ENCODE measurements at places on chromosomes 4 and X.

- no peak for DNase-seq
Observed at GRCh38 chr4:39433878-39434492, 24.7 kb downstream of the RPL9 start.

DNA sequence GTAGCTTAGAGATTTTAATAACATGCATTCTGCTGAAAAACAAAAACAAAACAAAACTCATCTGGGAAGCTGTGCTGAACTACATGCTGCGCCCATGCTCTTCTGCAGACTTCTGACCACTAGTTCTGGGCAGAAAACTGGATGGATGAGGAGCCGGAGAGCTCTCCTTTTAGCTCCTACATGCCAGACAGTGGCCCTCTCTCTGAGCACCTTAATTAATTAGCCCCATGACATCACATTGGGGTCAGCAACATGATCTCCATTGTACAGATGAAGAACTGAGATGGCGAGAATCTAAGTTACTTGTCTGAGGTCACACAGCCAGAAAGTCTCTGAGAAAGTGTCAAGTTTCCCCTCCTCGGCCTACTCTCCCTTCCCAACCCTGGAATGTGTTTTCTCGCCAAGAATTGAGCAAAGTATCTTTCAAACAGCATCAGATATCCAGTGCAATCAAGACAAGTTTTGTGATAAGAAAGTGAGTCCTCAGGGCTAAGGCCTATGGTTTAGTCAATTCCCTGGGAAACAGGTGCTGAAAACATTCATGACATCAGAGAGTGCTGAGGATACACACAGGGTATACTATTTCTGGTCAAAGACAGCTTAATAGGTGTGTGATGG, 21.6 kb downstream of the SCD5 start:
- no peak for DNase-seq

DNA sequence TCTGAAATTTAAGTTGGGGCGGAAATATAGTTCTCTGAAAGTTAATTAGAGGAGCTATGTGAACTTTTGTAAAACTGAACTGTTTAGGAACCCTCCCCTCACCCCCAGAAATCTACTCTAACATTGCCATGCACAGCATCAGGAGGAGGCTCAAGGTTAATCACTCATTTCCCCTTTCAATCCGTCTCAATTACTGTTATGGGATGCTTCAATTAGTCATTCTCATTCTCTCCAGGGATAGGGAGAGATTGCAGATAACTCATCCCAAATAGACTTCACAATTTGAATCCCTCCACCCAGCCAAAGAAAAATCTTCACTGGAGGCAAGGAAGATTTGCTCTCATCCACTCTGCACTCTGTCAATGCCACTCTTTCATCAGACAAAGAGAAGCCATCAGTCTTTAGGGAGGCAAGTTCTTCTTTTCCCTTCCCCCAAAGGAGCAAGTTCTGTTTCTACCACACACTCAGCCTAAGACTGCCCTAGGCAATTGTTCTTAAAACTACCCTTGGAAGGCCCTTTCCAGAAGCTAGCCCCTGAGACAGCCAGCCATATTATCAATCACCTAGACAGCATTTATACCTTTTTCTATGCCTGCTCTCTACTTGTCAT, 140.4 kb downstream of the SLC10A7 start:
- no peak for DNase-seq

- DNase-seq = no peak
Observed at GRCh38 chr4:4391866-4392265, 5.0 kb downstream of the NSG1 start.

GRCh38 chr4:155696226-155696625, 29.6 kb downstream of the GUCY1A1 start:
- peak; percentile 55 for DNase-seq

DNA sequence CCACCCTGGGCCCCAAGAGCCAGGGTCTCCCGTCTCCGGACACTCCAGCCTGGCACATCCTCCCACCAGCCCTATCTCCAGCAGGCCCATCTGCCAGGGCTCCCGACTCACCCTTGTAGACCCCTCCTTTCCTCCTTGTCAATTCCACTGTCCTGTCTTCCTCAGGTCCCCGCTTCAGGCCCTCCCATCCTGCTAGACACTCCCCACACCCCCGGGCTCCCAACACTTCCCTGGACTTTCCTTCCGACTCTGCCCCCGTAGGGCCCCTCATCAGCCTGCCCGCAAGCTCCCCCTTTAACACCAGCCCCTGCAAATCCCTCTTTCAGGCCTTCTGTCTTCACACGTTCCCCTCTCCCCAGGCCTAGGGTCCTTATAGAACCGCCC, 1.1 kb downstream of the PRAF2 start:
- DNase-seq = no peak

- DNase-seq = peak; percentile 54
Observed at GRCh38 chr4:7103031-7103606, 35.3 kb upstream of the GRPEL1 start.

DNA sequence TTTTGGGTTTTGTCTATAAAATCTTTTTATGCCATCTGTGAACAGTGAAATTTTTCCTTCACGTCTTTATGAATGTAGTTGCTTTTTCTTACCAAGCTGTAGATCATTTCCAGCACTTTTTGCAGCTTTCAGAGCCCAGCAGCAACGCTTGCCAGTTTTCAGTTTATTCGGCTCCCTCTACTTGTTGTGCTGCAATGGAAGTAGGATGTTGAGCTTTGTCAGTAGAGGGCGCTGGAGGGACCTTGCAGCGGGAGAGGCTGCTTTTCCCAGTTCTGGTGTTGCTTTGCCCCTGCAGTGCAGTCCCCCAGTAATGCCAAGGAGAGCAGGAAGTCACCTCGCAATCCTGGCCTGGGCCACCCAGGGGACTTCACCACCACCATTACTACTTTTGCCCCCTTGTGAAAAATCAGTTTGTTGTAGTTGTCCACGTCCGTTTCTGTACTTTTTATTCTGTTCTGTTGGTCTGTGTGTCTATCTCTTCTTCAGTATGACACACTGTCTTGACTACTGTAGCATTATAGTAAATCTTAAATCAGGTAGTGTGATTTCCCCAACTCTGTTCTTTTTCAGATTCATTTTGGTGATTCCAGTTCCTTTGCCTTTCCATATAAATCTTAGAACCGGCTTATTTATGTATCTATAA, 21.8 kb downstream of the CMC4 start:
- DNase-seq = peak; percentile 65

DNA sequence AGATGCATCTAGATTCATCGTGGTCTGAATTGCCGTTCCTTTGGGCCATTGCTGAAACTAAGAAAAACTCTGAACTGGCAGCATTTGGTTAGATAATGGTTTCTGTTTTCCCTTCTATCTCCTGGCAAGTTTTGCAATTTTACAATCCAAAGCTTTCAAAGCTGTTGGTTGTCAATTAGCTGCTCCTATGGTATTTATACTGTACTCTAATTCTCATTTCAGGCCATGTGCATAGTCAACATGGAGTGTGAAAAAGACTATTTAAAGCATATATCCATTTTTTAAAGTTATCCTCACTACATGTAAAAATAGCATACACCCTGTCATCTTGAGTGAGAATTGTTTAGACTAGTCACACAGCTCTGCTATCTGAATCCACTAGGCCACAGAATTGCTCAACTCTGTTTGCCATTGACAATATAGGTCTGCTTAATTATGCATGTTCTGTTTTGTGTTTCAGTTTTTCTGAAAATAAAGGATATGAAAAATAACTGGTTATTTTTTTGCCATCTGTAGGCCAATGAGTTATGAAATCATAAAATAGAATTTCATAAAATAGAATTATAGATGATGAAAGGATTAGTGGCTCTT, 27.7 kb upstream of the TEC start:
- no peak for DNase-seq

DNA sequence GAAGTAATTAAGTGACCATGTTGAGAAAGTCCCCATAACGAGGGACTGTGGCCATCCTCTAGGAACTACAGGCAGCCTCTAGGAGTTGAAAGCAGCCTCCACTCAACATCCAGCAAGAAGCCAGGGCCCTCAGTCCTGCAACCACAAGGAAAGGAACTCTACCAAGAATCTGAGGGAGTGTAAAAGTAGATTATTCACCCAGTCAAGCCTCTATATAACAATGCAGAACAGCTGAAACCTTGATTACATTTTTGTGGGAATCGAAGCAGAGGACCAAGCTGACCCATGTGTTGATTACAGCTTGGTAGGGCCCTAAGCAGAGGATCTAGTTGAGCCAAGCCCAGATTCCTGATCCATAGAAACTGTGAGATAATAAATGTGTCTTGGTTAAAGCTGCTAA, 17.1 kb downstream of the RPS6KA6 start:
- DNase-seq = no peak

DNA sequence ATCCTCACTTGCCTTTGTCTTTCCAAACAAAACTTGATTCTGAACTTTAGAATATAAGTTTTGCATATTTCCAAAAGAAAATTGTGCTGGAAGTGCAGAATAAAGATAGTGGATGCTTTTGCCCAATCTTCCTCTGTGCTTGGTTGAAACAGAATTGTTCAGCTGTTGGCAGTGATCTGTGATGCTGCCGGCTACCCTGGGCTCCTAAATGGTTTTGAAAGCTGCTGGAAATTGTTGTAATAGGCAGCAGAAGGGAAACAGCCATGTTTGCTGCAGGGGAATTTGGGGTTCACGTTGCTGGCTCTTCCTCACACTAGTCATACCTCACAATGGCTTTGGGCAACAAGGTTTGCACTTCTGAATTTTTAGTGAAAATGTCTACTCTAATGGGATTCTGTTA, 398.0 kb downstream of the RAPGEF2 start:
- no peak for DNase-seq

DNA sequence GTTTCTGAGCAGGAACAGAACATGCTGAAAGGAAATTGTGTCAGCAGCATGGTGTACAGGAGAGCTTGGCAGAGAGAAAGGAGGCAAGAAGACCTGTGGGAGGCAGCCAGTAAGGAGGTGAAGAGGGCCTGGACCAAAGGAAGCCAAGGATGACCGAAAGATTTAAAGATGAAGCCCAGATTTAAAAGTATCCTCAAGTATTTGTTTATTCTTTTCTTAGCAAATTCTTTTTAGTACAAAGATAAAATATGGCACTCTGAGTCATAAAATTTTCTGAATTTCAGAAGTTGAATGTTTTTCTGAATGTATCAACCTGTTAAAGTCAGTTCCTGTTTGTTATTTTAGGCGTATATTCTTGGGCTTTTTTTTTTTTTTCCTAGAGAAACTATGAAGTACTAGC, 3.5 kb downstream of the PKD2 start:
- DNase-seq = peak; percentile 18

GRCh38 chr4:14906805-14907204, 95.5 kb upstream of the CPEB2 start:
- peak; percentile 72 for DNase-seq

DNA sequence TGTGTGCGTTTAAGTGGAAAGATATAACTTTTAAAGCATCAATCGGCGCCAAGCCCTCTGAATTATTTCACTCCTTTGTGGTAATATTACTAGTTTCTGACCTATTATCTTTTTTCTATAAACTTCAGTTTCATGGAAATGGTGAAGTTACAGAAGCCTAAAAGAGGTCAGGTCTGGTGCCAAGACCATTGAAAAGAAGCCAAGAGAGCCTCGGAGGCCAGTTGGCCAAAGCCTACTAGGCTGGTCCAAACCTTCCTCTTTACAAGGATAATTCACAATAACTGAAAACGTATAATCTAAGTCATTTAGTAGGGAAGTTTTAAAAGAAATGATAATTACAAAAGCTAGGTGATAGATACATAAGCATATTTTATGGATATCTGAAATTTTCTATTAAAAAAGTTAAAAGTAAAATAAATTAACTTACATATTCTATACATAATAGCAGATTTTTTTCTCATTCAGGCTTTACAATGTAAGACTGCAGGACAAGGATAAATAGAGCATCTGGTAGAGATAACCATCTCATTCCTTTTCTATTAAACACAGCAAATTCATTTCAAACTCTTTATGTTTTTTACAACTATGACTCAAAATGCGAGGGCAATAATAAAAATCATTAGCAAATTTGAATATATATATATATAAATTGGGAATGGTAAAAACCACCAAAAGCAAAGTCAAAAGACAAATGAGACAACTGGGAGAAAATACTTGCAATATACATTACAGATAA, 49.2 kb downstream of the WDFY3 start:
- DNase-seq = no peak

DNA sequence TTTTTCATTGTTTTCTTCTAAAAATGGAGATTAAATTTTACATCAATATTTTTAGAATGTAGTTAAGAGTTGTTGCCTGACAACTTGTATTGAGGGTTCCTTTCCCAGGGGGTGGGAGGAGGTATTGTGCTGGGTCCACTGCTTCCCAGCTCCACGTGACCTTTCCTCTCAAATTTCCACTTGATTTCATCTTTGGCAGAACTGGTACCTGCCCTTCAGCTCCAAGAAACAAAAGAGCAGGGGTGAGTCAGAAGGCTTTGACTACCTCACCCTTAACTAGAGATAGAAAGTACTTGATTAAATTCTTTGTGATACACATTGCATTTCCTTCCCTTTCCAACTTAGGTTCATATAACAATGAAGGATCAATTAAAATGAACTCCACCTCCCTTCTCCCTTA, 19.7 kb downstream of the TRIM2 start:
- peak; percentile 90 for DNase-seq

DNA sequence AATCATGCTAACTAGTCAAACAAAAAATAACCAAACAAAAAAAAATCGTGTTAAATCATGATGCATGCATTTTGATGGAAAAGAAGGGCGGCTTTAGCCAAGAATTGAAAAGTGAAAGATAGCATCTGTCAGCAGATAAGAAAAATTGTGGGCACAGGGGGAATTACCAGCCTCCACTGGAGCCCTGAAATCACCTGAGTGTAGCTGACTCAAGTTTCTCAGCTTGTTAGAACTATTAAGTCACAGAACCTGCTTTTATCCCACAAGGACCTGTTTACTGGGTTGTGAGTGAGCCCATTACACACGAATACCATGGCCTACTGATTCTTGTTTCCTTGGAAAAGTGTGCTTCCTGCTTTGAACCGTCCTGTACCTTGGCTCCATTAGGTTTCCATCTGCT, 85.2 kb downstream of the COX18 start:
- no peak for DNase-seq

DNA sequence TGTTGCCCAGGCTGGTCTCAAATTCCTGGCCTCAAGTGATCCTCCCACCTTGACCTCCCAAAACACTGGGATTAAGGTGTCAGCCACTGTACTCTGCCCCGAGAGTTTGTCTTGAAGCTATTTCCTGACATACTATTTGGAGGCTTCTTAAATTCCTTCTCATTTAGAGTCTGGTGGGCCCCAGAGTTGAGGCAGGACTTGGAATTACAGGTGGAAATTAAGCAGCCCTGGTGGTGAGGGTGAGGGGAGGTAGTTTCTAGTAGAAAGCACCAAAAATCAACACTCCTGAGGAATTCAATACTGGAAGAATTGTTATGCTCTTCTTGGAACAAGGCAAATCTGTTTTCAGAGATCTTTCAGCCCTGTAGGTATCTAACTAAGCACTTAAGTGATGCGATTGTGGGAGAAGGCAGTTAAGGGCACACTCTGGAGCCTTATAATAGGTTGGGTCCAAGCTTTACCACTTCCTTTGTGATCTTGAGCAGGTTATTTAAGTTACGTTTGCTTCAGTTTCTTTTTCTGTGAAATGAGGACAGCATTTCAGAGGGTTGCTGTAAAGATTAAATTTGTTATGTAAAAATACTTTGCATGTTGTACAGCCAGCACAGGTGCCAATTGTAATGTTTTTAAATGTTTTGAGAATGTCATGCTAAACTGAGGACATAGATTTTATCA, 200.7 kb downstream of the SOWAHB start:
- no peak for DNase-seq

Data from renal cortical epithelial cell (primary cell).